ENCODE measurements at places on chromosomes 11 and 22.

GRCh38 chr22:25833091-25833490 is 91.1 kb downstream of the MYO18B start:
- no peak for DNase-seq

- DNase-seq, result no peak
Measured at GRCh38 chr11:45773786-45774655, 30.9 kb upstream of the SLC35C1 start.

DNA sequence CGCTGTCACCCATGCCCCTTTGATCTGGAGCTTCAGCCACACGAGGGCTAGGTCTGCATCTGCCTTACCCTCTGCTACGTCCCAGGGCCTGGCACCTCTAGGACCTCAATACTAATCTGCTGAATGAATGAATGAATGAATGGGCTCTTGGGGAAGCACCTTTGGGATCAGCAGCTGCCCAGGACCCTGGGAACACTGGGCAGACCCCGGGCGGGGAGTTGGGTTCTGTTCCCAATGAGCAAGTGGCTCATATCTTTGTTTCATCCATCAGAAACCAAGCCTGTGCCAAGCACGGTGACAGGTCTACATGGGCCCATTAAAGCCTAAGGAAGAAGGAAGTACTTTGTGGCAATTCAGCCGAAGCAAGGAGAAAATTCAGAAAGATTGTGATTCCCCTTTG is 41.5 kb upstream of the SHISAL1 start:
- DNase-seq, result no peak

GRCh38 chr22:32685512-32685911 is 116.0 kb upstream of the TIMP3 start:
- DNase-seq, result no peak

DNA sequence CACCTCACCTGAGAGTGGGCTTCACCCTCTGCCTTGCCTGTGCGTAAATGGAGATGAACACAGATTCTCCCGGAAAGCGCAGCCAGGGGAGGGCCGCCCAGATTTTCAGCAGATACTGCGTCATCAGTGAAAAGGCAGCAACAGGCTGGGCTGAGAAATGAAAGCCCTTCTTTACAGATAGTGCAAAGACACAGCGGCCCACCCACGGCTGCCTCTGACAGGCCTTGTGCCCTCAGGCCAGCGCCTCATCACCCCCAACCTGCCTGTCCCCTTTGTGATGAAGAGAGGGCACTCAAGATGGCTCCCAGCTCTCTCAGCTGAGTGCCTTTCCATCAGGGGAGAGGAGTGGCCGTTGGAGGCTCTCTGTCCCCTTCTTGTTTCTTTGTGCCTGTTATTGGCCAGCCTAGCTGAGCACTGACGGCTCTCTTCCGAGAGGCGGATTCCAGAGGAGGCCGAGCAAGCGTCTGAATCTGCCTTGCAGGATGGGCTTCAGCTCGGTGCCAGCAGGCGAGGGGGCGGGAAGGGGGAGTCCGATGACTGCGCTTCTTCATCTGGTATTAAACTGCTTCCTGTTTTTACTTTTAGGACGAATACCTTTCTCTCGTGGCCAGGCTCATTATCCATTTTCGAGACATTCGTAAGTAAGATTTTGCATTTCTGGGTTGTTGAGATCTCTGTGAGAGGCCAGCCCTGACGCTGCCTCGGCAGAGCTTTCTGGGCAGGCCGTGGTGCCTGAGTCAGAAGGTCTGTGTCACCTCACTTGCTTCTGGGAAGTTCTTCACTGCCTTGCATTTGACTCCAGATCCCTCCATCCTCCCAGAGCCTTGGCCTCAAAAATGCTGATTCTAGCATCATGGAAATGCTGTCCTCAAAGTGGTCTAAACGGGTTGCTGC is 43.7 kb downstream of the MED15 start:
- no peak for DNase-seq
